NCI-H1930 (cell line): ENCODE measurements at places on chromosomes 1 and 21.

- no peak for DNase-seq
These were observed 106.3 kb downstream of the HIVEP3 start for GRCh38 chr1:41812453-41812852.

- DNase-seq = no peak
These were observed 569.5 kb downstream of the PTPRU start for GRCh38 chr1:29805896-29806160.

- DNase-seq = no peak
These were observed 203.3 kb upstream of the JUN start for GRCh38 chr1:58986996-58987767.

GRCh38 chr1:196680107-196680506, 28.3 kb downstream of the CFH start:
- DNase-seq = no peak

DNA sequence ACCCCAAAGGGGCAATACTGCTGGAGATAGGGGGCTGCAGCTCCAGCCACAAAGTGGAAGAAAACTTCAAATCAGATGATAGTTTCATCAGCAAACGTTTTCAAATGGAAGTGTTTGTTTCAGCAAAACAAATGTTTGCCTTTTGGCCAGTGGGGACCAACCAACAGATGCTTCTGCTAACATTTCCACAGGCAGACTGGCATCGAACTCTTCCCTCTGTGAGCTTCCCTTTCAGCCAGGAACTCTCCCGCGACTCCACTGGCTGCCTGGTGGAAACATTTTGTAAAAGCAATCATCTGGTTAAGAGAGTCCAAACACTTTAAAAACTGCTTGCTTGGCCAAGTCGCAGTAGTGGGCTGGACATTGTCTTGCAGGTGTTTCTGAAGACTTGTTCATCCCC, 30.7 kb downstream of the CENPF start:
- DNase-seq = no peak

GRCh38 chr1:224457782-224458144, 23.2 kb upstream of the WDR26 start:
- no peak for DNase-seq

GRCh38 chr1:232965912-232966217, 15.5 kb downstream of the NTPCR start:
- no peak for DNase-seq
